ENCODE measurements at places on chromosomes 4 and X.

- no peak for DNase-seq
Observed at GRCh38 chr4:6446538-6447451, 25.6 kb downstream of the PPP2R2C start.

- no peak for DNase-seq
Observed at GRCh38 chrX:105314458-105314857, 94.0 kb upstream of the TEX13A start.

DNA sequence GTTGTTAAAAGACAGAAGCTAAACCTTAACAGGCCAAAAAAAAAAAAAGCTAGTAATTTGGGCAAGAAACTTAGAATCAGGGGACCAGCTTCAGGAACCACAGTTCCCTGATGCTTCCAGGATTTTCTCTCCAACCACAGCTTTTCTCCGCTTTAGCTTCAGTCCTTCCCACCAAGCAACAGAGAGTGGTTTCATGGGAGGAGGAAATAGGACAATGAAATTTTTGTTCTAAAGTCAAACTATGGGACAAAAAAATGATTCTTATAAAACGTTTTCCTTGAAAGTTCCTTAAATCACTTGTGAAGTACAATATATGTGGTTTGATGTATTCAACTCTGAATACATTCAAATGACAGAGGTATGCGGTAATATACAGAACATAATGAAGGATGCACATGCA is 71.0 kb upstream of the DHX15 start:
- DNase-seq, result no peak

DNA sequence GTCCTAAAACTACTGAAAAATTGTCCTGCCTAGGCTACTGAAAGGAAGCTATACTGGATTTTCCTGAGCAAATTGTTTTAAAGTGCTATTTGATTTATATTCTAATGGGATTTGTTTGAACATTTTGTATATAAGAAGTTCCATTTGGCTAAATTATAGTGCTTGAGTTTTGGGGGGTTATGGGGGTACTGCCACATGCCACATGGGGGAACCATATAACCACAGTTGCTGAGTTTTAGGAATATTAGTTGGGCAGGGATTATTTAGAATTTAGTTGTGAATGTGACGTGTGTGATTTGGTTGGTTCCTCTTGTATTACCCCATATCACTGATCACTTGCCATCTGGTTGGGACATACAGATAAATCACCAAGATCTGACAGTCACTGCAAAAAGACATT is 224.5 kb upstream of the TAPT1 start:
- no peak for DNase-seq

- DNase-seq, result no peak
Observed at GRCh38 chr4:23680671-23681518, 209.0 kb downstream of the PPARGC1A start.

- DNase-seq, result no peak
Observed at GRCh38 chr4:169270810-169271691, at the start of gene SH3RF1. SH3RF1 (minus strand) TSS chr4:169270956; CDS start chr4:169269212, 1,744 bp downstream.

- DNase-seq, result no peak
Observed at GRCh38 chr4:84482564-84483563, 16.2 kb downstream of the NKX6-1 start.

DNA sequence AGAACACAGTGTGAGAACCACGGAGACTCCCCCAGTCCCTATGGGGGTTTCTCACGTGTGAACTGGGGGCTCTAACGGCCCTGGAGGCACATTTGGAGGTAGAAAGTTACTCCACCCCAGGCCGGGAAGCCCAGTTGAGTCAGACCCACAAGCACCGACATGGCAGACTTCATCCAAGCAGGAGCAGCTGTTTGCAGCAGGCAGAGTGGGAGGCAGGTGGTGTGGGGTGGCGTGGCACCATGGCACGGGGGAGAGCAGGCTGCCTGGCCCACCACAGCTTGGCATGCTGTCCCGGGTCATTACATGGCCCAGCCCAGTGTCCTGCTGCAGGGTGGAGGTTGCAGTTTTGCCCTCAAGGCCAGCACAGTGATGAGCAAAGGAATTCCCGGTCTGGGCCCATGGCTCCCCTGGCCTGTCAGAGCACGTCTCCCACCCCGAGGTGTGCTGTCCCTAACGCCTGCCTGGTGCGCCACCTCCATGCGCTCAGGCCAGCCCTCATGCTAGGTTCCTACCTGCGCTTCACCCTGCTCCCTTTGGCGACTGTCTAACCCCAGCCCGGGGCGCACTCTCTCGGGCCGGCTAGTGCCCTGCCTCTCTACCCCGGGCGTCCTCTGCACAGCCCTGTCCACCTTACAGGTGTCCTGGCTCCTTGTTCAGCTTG is 90.6 kb upstream of the AFAP1 start:
- no peak for DNase-seq

- no peak for DNase-seq
Observed at GRCh38 chr4:91909963-91910362, 393.8 kb upstream of the GRID2 start.

DNA sequence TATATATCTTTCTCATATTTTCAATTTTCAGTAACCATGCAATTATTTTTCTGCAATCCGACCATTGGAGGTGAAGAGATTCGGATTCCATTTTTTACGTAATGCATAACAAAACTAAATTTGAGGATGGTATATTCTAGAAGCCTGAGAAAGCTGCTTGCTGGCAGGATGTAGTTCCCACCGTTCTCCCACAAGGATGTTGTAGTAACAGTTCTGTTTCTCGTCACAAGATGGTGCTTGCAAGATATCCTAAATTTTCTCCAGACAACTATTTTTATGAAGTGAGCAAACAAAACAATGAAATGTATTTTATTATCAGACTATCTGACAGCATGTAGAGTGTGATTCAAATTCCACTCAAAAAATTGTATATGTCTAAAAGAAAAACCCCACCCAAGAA is 10.7 kb downstream of the PWWP3B start:
- DNase-seq, result no peak

GRCh38 chr4:44535981-44536380 is 87.4 kb upstream of the KCTD8 start:
- no peak for DNase-seq

DNA sequence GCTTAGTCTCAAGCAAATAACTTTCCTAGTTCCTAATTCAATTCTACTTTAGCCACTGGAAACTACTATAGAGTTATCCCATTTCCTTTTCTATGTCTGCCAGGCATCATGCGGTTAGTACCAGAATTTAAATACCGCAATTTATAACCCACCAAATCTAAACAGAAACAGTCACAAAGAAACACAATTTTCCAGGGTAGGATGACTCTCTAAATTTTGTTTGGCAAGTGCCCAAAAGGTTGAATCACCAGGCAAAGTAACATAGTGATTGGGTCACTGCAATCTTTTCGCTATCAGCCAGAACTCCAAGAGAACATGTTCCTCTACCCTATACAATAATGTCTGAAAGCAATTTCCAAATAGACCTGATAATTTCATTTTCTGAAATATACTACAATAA is 240.2 kb upstream of the GRIA3 start:
- no peak for DNase-seq

DNA sequence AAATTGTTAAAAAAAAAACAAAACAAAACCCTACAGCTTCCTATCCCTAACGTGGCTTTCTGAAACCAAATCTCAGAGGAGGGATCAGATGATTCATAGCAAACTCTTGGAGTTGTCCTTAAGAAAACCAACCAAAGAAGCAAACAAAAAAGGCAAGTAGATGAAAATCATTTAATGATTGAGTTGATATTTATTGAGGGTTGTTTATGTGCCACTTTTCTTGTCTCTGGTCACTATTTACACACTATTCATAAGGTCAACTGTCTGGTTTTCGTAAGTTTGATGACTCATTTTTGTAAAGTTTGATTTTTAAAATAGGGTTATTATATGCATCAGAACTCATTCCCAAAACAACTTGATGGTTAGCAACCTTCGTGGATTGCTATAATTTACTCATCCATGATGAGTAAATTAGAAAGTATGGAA is 133.4 kb downstream of the UNC5C start:
- DNase-seq, result no peak

Data from stimulated activated CD4-positive, alpha-beta T cell treated with anti-CD3 and anti-CD28 coated beads, Interleukin-1b, Interleukin-23, amount 100 ng/mL, for 24 hours (primary cell).